Mesenteric fat pad (tissue), 1 donor: ENCODE measurements at places on chromosomes 4 and X. TPM values are rescaled to one million over a fixed set of nuclear protein-coding genes. Genes with fewer than 3 reads are reported as not detected.

- no peak for DNase-seq
Measured at GRCh38 chr4:182604161-182604622, 313.0 kb downstream of the DCTD start.

- DNase-seq, result no peak
Measured at GRCh38 chr4:12889054-12889453, 595.1 kb downstream of the RAB28 start.

DNA sequence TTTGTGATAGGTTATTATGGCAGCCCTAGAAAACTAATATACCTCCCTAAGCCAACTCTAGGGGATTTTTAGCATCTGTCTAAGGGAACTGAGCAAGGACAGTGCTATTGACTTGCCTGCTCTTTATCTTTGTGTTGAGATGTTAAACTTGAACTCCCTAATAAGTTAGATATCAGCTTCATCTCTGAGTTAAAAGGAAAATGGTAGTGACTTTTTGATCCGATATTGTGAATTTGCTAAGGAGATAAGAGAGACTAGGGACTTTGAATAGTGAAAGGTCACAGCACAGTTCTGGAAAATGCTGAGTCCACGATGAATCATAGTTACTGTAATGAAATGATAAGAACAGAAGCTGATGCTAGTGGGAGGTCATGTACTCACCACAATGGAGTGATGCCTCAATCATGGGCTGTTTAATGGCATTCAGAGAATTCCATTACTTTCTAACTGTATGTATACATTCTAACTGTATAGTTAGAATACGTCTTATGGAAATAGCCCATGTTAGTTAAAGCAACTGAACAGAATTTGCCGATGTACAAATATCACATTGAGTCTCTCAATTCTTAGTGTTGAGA, 147.2 kb downstream of the GLRA3 start:
- no peak for DNase-seq

DNA sequence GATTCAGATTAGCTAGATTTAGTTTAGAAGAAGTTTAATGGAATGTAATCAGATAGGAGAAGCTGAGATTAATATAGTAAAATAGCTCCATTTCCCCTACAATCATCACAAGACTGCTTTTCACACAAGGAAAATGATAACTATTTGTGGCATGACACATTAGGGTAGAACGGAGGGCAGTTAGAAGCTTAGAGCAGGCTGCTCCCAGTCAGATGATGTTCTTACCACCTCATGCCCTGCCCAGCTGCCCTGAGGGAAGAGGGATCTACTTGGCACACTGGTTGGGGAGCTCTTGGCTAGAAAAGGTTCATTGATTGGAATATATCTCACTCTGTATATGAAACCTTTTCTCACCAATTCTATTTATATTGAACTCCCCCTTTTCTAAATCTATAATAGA, 180.7 kb upstream of the IL15 start:
- no peak for DNase-seq

- no peak for DNase-seq
Measured at GRCh38 chr4:76543378-76543777, 108.3 kb downstream of the SHROOM3 start.

- DNase-seq, result no peak
Measured at GRCh38 chrX:29687687-29688086, 527.7 kb upstream of the MAGEB2 start.

Gene PLS3
- total RNA-seq, result 69.7 TPM

Gene MAGEE2
- not detected for total RNA-seq

Gene SCARB2
- 176 TPM for total RNA-seq

Gene TMPRSS11F
- not detected for total RNA-seq
